ENCODE measurements at places on chromosomes 3 and 15.
A peak's percentile ranks its signal among the peaks of the same experiment; 100 is the strongest.

DNA sequence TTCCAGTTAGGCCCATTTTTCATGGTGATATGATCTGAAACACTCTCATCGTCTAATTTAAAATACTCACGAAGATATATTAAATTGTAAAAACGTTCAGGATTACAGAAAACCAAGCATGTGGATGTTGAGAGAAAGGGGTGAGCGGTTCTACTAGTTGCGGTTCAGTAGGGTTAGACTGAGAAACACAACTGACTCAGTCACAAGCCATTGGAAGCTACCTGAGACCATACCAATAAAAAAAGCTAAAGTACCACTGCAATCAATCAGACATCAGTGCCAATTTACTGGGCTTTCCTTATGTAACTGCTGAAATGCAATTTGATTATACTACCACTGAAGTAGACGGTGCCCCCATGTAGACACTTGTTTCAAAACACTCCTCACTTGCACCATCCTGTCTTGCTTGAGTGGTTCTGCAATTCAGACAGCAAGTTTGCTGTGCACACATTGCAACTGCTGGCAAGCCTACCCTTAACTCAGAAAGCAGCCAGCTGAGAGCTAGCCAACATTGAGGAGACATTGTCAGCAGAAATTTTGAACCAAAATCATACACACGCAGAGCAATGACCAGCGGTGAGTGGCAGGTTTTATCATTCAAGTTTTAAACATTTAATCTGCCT lies 368.7 kb upstream of the ARHGEF26 start:
- H3K4me1 ChIP-seq: no peaks in the 10 kb centered on the region
- H3K4me3 ChIP-seq: no peak overlapping the region
- H3K36me3 ChIP-seq: no peaks in the 10 kb centered on the region
- no peaks in the 10 kb centered on the region for H3K27me3 ChIP-seq

GRCh38 chr3:146546366-146546965 lies 2.1 kb upstream of the PLSCR1 start:
- no peaks in the 10 kb centered on the region for H3K27me3 ChIP-seq
- H3K36me3 ChIP-seq: no peaks in the 10 kb centered on the region
- H3K4me1 ChIP-seq: peaks cover 44% of the 10 kb centered on the region

GRCh38 chr3:48552111-48552951 lies 4.3 kb downstream of the PFKFB4 start:
- H3K27ac ChIP-seq: no peak overlapping the region
- H3K27me3 ChIP-seq: no peaks in the 10 kb centered on the region
- H3K36me3 ChIP-seq: no peaks in the 10 kb centered on the region
- peak; percentile 39 for DNase-seq

DNA sequence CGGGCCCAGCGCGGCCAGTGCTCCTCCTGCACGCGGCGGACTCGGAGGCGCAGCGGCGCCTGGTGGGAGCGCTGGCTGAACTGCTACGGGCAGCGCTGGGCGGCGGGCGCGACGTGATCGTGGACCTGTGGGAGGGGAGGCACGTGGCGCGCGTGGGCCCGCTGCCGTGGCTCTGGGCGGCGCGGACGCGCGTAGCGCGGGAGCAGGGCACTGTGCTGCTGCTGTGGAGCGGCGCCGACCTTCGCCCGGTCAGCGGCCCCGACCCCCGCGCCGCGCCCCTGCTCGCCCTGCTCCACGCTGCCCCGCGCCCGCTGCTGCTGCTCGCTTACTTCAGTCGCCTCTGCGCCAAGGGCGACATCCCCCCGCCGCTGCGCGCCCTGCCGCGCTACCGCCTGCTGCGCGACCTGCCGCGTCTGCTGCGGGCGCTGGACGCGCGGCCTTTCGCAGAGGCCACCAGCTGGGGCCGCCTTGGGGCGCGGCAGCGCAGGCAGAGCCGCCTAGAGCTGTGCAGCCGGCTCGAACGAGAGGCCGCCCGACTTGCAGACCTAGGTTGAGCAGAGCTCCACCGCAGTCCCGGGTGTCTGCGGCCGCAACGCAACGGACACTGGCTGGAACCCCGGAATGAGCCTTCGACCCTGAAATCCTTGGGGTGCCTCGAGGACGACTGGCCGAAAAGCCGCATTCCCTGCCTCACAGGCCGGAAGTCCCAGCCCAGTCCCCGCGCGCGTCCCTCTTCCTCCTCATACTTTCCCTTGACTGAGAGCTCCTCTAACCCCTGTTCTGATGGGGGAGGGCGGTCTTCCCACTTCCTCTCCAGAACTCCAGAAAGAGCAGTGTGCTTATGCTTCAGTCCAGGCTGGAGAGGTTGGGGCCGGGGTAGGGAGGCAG lies 1.4 kb upstream of the IL17RC start:
- DNase-seq: peak; percentile 75
- peak overlapping the region; percentile 55 for H3K4me3 ChIP-seq
- no peaks in the 10 kb centered on the region for H3K27me3 ChIP-seq

GRCh38 chr15:69531665-69532027 lies 79.0 kb downstream of the RPLP1 start:
- H3K27me3 ChIP-seq: peaks cover 13% of the 10 kb centered on the region
- no peak overlapping the region for H3K4me3 ChIP-seq
- no peaks in the 10 kb centered on the region for H3K36me3 ChIP-seq
- no peak overlapping the region for H3K27ac ChIP-seq
- no peak for DNase-seq
- H3K4me1 ChIP-seq: no peaks in the 10 kb centered on the region

DNA sequence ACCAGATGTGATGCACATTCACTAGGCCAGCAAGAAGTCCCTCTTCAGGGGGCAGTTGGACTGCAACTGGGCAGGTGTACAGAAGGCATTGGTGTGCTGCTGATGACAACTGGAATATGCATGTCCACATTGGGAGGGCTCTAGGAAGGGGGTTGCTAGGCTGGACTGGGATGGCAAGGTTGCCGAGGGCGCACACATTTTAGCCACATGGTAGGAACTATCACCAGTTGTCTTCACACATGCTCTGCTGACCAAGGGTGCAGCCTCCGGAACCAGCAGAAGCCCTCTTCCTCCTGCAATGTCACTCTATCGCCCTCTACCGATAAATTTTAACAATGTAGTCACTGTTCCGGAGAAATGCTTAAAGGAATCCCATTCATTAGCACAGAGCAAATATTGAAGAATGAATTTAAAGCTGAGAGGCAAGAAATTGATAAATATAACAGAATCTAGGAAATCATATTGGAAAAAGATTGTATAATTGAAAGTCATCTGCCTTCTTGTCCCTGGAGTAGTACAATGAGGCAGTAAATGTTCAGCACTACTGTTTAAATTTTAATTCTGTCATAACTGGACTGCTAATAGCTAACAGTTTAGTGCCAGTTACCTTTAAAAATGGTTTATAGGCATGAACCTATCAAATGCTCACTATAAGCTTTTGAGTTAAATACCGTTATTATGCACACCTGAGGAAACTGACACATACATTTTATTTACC lies 22.6 kb upstream of the LYSMD4 start:
- H3K4me1 ChIP-seq: no peaks in the 10 kb centered on the region
- DNase-seq: no peak
- H3K27me3 ChIP-seq: no peaks in the 10 kb centered on the region
- no peak overlapping the region for H3K27ac ChIP-seq
- no peak overlapping the region for H3K4me3 ChIP-seq

DNA sequence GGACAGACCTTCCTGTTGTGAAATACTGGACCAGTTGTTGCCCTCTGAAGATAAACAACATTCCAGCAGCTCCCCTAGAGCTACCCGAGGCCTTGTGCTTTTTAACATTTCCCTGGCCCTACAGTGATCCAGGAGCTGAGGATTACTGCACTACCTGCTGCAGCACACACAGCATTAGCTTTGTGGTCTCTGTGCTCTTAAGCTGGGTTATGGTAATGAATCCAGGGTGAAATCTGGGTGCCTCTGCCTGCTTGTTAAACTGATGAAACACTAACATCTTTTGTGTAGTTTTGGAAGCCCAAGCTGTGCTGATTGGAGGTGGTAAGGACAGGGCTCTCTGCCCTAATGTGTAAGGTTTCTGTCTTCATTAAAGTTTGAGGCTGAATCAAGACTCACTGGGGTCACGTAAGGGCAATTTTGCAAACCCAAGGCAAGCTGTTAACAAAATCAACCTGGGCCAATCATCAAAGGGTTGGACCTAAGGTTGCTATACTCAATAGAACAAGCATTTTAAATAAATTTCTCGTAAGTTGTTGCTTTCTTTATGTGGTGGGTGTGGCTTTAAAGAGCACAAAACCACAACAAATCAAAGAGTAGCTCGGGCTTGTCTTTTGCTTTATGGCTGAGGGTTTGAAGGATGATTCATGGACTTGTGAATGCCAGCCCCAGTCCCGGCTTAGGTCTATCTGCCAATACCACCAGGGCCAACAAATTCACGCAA lies 183.9 kb downstream of the TPRG1 start:
- no peaks in the 10 kb centered on the region for H3K27me3 ChIP-seq
- H3K36me3 ChIP-seq: no peaks in the 10 kb centered on the region
- no peak overlapping the region for H3K27ac ChIP-seq

DNA sequence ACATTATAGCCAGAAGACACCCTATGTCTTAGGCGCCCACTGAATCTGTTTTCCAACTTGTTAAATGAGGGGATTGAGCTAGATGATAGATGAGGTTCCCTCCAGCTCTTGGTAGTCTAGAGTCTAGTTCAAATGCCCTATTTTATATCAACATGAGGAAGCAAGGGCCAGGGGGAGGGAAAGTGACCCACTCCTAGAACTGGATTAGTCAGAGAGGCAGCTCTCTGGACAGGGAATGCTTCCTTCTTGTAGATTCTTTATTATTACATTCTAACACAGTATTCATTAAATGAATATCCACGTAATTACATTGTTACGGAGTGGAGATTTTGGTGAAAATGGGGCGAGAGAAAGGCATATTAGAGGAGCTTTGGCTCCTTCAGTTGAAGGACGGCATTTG lies 89.5 kb downstream of the RAD18 start:
- H3K27ac ChIP-seq: no peak overlapping the region
- no peak for DNase-seq
- no peaks in the 10 kb centered on the region for H3K27me3 ChIP-seq
- H3K4me1 ChIP-seq: no peaks in the 10 kb centered on the region

DNA sequence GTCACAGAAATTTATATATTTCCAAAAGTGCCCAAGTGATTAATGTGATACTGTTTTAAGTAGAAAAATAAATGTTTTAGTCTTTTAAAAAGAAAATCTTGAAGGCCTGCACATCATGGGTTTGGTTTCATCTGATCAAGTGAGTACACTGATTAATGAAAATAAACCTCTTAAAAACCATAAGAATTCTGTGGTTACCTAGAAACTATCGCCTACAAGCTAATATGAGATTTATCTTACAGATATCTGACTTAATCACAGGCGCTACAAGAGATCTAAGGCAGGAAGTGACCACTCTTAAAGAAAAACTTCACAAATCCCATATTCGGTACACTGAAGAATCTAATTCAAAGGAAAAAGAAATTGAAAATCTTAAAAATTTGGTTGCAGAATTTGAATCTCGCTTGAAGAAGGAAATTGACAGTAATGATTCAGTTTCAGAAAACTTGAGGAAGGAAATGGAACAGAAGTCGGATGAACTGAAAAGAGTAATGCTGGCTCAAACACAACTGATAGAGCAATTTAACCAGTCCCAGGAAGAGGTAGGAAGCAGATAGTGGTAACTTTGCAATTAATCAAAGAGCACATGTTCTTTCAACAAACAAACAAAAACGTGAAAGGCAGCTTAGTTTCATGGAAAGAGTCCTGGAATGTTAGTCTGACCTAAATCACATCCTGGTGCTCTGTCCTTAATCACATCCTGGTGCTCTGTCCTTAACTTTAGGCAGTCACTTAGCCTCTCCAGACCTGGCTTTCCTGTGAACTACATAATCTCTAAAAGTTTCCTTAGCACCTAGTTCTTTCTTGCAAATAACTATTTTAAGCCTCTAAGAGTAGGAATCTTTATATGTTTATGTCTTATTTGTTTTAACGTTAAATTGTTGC lies 131.8 kb downstream of the CCNL1 start:
- no peak for DNase-seq
- peaks cover 9% of the 10 kb centered on the region for H3K27me3 ChIP-seq
- H3K27ac ChIP-seq: no peak overlapping the region
- H3K4me1 ChIP-seq: no peaks in the 10 kb centered on the region
- no peak overlapping the region for H3K4me3 ChIP-seq

DNA sequence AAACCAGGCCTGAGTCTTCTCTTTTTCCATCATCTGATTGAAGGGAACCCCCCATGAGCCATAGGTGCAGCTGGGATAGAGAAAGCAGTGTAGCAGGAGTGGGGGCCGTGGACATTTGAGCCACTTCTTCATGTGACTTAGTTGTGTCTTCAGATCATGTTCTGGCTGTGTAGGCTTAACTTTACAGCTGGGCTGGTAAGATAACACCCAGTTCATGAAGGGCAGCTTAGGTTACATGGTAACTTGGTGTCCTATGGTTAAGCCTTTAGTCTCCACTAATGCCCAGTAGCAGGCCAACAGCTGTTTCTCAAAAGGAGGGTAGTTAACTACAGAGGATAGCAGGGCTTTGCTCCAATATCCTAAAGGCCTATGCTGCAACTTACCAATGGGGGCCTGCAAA lies 11.4 kb upstream of the SNRPN start:
- no peaks in the 10 kb centered on the region for H3K36me3 ChIP-seq
- no peak overlapping the region for H3K27ac ChIP-seq
- DNase-seq: no peak

DNA sequence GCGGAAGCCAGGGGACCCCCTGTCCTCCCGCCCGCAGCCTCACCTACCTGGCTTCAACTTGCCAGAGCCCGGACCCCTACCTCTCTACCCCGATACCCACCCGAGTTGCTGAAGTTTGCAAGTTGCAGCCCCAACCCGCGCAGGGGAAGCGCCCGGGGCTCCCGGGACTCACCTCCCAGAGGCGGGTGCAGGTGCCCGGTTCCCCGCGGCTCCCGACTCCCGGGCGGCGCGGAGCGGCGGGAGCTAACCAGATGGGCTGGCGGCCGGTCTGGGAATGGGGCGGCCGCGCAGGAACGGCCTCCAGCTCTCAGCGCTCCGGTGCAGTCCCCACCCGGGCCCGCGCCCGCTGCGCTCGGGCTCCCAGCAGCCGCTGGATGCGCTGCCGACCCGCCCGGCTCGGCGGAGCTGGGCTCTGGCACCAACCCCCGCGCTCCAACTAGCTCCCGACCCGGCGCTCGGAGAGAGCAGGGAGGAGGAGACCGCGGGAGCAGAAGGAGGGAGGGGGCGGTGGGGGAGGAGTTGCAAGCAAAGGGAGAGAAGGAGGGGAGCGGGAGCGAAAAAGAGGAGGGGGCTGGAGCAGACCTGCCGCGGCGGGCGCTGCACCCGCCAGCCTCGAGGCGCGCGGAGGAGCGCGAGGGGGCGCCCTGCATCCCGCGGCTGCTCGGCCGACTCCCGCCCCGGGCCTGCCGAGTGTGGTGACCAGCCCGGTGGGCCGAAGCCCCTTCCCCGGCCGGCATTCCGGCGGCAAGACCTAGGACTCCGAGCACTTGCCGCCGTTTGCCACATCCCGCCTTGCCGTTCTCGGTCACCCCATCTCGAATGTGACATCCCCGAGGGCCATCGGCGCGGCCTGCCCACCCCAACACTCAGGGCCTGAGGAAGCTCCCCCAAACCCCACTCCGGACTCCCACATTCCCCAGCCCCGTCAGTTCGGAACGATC lies at the start of gene SEMA5B:
Gene SEMA5B (minus strand): TSS at position 472 of the 941 bp plus-strand sequence. CDS start 66,500 bp downstream, outside the sequence.
- peaks cover 33% of the 10 kb centered on the region for H3K27me3 ChIP-seq
- H3K4me3 ChIP-seq: peak within 1 kb of the TSS; percentile 45
- H3K27ac ChIP-seq: no peak within 1 kb of the TSS

GRCh38 chr3:129522953-129523352 lies 5.5 kb upstream of the RHO start:
- H3K36me3 ChIP-seq: no peaks in the 10 kb centered on the region
- no peak for DNase-seq
- H3K4me1 ChIP-seq: no peaks in the 10 kb centered on the region
